Nucleus accumbens (tissue), 56 donors: ENCODE measurements at places on chromosomes 3 and 15.

GRCh38 chr3:47645551-47645950 is 66.9 kb upstream of the CSPG5 start:
- no peak for DNase-seq

DNA sequence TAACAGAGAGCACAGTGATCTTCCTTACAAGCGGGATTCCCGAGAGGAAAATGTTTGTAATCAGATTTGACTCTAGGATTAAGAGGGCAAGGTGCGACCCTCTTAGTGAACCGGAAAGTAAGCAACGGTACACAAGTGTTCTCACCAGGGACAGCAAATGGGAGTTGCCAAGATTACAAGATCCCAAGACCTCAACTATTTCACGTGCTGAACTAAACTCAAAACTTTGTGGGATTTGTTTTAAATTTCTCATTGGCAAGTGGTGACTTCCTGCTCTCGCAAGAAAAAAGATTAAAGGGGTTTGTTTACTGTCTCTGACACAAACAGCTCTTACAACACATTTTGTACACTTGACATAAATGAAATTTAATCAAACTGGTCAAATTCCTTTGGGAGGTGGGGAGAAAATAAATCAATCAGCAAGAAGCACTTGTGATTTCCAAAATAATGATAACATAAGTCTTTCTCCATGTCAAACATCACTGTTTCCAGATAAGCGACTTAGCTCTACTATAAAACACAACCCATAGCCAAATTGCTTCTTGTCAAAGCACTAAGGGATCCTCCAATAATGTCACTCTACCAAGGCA is 2.2 kb upstream of the PGPEP1L start:
- DNase-seq, result no peak

GRCh38 chr15:89400782-89401545 is 66.3 kb upstream of the POLG start:
- no peak for DNase-seq

GRCh38 chr15:52329987-52330386 is 34.4 kb upstream of the MYO5C start:
- no peak for DNase-seq

DNA sequence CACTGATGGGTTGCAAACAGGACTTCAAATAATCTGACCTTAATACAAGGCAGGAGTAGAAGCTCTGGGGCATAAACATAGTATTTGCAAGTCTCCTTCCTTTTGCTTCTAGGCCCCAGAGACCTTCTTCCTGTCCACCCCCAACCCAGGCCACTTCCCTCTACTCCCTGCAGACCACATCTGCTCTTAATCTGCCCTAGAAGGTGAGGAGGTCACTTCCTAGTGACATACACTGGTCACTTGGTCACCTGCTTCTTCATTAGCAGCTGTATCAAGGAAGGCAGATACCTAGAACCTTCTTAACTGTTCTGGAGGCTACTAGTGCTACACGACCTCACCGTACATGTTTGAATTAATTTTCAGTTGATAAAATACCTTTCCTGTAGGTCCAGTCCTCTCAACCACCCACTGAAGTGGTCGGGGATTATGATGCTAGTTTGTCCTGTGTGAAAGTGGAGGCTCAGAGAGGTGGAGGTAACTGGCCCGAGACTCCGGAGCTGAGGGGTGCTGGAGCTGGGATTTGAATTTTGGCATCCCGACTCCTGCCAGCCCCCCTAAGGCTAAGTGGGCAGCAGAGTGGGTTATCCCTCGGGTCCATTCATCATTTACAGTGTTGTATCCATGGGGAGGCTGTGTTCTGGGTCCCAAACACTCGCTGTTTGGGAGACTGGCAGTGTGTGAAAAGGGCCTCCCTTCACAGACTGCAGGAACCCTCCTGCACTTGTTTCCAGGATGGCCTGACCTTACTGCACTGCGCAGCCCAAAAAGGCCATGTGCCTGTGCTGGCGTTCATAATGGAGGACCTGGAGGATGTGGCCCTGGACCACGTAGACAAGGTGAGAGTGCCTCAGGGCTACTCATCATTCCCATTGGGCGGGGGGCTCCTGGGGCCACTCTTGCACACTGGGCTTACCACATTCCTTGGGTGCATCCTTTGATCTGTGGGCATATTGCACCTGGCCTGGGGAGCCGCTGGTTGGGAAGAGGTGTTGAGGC is 13.9 kb downstream of the ANKDD1A start:
- DNase-seq, result no peak

- DNase-seq, result no peak
Measured at GRCh38 chr15:80948651-80949292, 40.8 kb downstream of the MESD start.

GRCh38 chr3:69435274-69436265 is 49.7 kb upstream of the FRMD4B start:
- DNase-seq, result no peak

GRCh38 chr3:171867981-171868380 is 24.8 kb downstream of the TMEM212 start:
- DNase-seq, result no peak

DNA sequence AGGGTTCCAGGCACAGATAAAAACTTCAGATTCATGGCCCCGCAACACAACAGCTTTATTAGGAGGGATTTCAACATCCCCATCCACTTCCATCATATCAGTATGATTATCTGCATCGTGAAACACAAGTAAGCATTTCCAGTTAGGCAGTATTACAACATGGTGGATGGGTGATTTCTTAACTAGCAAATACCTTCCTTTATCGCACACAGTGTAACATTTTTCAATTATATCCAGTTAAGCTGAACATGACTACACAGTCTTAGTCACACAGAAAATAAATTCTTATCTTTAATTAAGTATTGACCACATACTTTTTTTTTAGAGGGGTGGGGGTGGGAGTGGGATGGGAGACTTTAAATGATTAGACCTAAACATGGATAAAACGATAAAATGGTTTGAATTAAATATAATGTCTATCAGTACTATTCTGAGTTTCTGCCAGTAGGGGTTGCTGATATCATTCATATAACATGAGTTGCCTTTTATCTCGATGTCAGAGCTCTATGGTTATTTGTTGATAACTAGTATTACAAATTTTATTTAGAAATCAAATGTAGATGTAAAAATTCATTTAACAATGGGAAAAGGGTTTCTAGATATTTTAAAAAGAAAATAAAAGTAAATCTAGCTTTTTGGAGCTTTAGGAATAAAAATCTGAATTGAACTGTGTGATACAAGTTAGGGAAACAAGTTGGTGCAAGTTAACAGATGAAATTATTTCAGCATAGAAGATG is 146.6 kb downstream of the TBL1XR1 start:
- no peak for DNase-seq

- no peak for DNase-seq
Measured at GRCh38 chr3:46829699-46830208, 33.5 kb downstream of the MYL3 start.

DNA sequence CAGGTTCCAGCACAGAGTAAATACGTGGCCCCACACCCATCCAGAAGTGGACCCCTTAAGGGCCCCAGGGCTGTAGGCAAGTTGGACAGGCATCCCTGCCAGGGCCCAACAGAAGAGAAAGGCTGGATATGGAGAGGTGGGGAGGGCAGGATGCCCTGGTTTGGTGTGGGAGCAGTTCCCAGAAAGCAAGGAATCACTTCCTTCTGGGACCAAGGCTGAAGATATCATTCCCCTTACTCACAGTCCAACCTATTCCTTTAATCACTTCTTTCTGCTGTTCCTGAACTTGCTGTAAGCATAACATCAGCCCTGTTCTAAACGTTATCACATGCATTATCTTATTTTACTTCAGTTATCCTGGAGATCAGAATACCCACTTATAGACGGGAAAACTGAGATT is 6.1 kb upstream of the MESP2 start:
- DNase-seq, result no peak

- DNase-seq, result no peak
Measured at GRCh38 chr15:83250781-83251180, 33.7 kb downstream of the BNC1 start.

GRCh38 chr3:16841904-16842271 is 42.9 kb upstream of the PLCL2 start:
- no peak for DNase-seq

DNA sequence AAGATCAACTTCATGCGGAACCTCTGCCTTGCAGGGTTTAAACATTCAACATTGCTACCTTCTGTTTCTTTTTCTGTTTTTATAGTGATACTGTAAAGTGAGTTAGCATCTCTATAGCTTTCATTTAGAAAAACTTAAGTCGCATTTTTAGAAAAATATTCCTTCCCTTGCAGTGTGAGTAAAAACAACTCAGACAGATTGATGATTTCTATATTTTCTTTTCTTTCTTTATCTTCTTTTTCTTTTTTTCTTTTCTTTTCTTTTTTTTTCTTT is 2.8 kb upstream of the MEIS2 start:
- DNase-seq, result no peak

DNA sequence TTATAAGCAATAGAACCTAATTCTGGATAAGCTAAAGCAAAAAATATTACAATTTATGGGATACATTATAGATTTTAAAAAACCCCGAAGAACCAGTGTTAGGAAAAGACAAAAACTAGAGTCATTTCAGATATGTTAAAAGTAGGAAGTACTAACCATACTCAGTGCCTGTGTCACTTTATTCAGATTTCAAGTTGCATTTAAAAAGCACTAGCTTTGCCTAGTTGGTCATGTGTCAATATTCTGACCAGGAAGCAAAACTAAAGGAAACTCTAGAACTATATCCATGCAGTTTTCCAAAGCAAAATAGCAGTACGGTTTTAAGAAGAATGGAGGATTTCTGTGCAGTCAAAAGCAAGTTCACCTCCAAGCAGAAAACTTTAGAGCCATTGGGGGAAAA is 88.4 kb downstream of the RAP2B start:
- no peak for DNase-seq

GRCh38 chr3:23811919-23812318 is 6.2 kb downstream of the UBE2E1 start:
- DNase-seq, result no peak

DNA sequence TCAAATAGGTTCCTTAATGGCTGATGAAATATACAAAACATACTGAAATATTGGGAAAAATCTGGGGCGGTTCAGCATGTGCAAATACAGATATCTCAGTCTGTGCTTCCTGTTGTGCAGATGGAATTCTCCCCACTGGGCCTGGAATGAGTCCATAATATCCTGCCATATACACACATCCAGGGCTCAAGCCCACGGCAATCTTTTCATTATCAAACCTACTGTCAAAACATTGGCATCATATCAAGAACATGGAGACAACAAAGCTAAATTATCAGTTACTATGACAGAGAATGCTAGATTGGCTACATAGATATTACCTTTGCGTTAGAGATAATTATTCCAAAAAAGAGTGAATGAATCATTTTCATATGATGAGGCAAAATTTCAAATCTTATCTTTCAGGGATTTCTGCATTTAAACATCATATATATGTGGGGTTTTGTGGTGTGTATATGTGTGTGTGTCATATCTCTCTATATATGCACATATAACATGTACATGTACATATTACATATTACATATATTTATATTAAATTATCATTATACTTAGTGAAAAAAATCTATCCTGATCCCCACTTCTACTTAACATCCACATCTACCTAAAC is 713.3 kb downstream of the GBE1 start:
- DNase-seq, result no peak
